ENCODE measurements at places on chromosomes 1 and 21. TPM values are rescaled to one million over a fixed set of nuclear protein-coding genes. Genes with fewer than 3 reads are reported as not detected.

Gene SPTA1
- not detected for total RNA-seq

Gene SERTAD4
- total RNA-seq: not detected

Gene HES2
- 0.70 TPM for total RNA-seq

Gene SLAMF7
- total RNA-seq: 15.3 TPM

Gene UTS2
- 1.1 TPM for total RNA-seq

Gene CCDC185
- not detected for total RNA-seq

Gene RXFP4
- not detected for total RNA-seq

Gene OPTC
- total RNA-seq: not detected

Gene CFHR1
- not detected for total RNA-seq

Gene DIRAS3
- total RNA-seq: not detected

Gene TRIM67
- not detected for total RNA-seq

Gene BGLAP
- 2.7 TPM for total RNA-seq

Gene CD34
- total RNA-seq: 0.03 TPM

Gene LCE1F
- total RNA-seq: not detected

Gene KANK4
- total RNA-seq: not detected

Gene TMCO2
- not detected for total RNA-seq

Gene ZNHIT6
- 11.5 TPM for total RNA-seq

Gene PROK1
- not detected for total RNA-seq

Gene AGMAT
- 8.4 TPM for total RNA-seq

Gene ZBTB17
- total RNA-seq: 48.0 TPM

Gene UBE2U
- not detected for total RNA-seq
